CD8-positive, alpha-beta memory T cell (primary cell): ENCODE measurements at places on chromosomes 16 and 17. TPM values are rescaled to one million over a fixed set of nuclear protein-coding genes. Genes with fewer than 3 reads are reported as not detected.

The ALDH3A1 gene
- 0.32 TPM for polyA plus RNA-seq

The EIF1 gene
- 1,526 TPM for polyA plus RNA-seq

The PLK1 gene
- polyA plus RNA-seq = 0.41 TPM

The PDIA2 gene
- polyA plus RNA-seq = not detected

The ADCY7 gene
- polyA plus RNA-seq = 88.1 TPM

The NUPR1 gene
- polyA plus RNA-seq = not detected

The KRTAP2-3 gene
- polyA plus RNA-seq = not detected

The CAPNS2 gene
- polyA plus RNA-seq = not detected

The WNT3 gene
- not detected for polyA plus RNA-seq

The SLC46A1 gene
- polyA plus RNA-seq = 6.3 TPM

The PRSS53 gene
- 0.59 TPM for polyA plus RNA-seq
